ENCODE measurements at places on chromosomes 6 and 20.

DNA sequence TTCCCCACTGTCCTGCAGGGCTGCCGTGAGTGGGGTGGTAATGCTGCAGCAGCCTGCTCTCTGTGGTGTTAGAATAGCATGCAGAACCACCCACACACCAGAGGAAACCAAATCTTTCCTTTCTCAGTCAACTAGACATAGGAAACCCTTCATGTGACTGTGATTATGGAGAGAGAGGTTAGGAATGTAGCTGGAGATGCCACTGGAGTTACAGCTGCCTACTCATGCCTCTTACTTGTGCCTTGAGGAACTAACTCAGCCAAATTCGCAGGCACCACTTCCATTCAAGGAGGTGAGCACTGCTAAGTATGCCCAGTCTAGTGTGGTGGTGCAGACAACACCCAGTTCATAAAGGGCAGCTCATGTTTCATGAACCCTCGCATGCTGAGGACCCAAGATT is 27.4 kb downstream of the MUC22 start:
- no peak for DNase-seq

- DNase-seq, result no peak
Measured at GRCh38 chr20:5919626-5920544, 30.4 kb downstream of the TRMT6 start.

GRCh38 chr6:136160250-136160649 is 89.9 kb downstream of the MTFR2 start:
- no peak for DNase-seq

DNA sequence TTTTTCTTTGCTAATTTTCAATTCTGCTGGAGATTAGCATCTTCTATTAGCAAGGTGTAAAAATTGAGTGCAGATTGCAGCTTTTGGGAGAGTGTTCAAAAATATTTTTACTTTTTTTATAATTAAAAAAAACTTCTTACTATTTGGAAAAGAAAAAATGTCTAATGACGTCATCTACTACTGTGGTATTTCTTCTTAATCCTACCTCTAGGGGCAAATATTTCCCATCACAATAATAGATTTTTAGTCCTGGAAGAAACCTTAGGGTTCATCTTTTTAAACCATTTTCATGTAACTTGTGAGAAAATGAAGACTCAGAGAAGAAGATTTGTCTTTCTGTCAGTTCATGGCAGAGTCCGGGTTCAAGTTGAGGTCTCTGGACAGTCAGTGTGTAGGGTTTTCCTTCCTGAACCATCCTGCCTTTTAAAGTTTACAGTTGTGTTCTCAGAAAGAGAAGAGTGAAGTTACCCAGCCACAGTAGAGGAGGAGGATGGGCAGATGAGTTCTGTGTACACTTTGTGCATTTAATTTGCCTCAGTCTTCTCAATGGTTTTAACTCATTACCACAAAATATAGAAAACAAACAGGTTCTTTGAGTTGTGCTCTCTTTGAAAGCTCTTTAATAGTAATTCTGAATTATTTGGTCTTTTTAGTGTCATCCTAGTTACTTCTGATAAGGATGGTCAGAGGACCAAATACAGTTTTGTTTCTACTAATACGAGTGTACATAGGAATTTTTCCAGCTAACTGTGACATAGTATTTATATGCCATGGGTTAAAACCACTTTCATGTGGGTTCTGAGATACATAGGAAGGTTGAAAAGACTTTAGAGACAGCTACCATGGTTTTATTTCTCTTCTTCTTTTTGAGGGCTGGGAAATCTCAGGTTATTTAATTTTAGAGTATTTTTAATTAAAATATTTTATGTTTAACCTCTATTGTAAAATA is 184.7 kb downstream of the CDKAL1 start:
- DNase-seq, result no peak

DNA sequence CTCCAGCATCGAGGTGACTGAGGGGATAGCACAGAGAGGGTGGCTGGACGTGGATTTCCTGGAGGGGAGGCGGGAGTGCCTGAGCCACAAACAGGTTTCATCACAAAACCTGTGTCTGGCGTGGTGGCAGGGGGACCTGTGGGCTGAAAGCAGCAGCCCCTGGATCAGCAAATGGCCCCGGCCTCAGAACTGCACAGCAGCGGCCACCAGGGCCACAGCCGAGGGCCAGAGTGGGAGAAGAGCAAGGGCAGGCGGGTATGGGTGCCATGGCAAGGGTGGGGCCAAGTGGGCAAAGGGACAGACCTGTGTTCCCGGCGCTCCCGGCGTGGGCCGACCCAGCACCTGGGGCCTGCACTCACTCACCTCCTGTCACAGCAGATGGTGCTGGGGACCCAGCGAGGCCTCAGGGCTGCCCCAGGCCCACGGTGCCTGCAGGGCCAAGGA is 19.0 kb downstream of the NTSR1 start:
- DNase-seq, result no peak

- DNase-seq, result no peak
Measured at GRCh38 chr6:132843316-132844035, 29.1 kb downstream of the RPS12 start.

DNA sequence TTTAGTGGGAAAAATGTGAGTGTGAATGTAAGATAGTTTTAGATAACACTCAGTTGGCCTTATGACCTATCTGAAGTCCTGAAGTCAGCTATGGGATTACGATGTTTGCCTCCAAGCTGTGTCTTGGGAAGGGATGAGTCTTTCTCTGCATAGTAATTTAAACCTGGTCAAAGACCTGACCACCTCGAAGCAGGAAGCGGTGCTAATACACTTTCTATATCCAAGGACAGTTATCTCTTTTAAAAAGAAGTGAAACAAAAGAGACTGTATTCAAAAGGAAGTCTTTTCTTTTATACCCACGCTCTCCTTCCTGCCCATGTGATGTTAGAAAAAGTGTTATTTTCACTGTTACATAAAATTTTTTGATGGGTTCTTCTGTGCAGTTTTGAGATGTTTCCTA is 94.9 kb downstream of the JARID2 start:
- no peak for DNase-seq

DNA sequence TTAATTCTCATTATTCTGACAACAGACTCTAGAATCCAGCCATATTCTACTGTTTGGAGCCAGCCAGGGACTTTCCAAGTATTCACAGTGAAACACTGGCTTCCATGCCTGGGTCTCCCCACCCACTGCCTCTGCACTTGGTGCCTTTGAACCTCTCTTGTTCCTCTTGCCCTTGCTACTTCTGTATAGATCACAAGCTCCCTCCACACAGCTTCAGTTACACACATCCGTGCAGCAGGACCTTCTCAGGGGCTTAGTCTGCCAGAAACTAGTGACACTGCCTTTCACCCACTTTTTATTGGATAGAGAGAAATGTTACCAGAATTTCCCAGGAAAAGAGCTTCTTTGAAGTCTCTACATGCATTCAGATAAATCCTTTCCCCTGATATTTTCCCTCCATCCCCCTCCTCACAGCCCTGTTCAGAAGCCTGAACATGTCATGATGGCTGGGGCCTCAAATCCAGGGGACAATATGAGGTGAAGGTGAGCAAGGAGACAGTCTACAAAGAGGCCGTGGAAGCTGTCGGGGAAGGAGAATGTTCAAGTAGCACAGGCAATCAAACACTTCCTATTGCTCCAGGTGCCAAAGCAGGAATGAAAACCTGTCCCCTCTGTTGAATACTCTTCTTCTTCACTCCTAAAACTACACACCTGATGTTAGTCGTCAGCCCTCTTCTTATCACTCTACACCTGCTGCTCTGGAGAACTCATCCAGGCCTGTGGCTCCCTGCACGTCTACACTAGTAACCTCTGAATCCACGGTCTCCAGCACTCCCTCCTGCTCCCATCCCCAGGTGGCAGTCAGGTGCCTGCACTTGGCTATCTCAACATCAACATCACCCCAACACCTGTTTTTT is 20.2 kb upstream of the HLA-DOA start:
- DNase-seq, result no peak

DNA sequence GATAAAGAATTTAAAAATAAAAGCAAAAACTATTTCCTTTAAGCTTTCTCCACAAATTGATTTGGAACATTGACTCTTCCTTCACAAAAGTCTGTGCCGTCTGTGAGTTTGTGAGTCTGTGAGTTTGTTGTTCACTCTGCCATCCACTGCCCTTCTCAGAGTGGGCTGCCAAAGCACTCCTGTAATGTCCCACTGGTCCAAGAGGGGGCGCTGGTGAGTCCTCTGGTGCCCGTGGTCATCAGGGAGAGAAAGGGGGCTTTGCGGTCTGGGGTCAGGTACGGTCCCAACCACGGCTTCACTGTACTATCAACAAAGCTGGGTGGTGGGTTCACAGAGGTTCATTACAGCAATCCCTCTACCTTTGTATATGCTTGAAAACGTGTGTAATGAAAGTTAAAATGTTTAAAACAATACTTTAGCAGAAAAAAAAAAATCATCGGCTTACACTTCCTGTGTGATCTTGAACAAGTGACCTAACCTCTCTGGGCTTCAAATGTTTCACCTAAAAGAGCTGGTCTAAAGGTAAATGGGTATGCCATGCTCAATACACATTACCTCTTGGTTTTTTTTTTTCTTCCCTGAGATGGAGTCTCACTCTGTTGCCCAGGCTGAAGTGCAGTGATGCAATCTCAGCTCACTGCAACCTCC is 5.6 kb upstream of the ANKRD60 start:
- peak; percentile 33 for DNase-seq

GRCh38 chr6:147677647-147678046 is 169.2 kb downstream of the SAMD5 start:
- DNase-seq, result no peak

DNA sequence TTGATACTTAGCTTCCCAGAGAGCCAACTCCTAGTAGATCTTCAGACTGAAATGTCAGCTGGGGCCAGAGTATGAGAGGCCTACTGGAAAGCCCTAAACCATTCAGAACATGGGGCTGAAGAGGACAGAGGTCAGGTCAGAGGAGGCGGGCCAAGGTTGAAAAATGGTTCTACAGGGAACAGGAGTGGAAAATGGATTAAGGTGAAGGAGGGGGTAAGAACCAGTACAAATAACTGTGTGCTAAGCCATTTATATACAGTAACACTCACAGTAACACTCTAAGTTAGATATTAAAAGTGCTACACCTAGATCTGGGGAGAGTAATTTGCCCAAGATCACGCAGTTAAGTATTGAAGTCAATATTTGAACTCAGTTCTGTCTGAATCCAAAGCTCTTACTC is 313.2 kb upstream of the MAP3K7 start:
- no peak for DNase-seq

DNA sequence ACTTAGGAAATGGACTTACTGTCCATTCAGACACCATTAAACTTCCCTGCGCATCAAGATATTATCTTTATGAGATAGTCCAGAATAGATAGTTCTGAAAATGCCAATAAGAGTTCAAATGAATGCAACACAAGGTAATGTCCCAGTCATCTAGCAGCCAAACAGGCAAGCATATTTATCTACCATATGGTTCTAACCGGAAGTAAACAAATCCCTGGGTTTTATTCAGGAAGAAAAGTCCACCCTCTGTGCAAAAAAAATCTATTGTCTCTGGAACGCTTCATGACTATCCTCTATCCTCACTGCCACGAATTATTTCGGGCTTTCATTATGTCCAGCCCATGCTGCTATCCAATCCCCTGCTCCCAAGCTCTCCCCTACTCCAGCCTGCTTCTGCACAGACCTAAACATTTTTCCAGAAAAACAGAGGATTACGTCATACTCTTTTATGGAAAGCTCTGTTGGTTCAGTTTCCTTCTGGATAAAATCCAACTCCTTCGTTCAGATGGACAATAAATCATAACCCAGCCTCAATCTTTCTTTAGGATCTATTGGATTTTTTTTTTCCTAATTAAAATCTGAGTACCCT is 11.4 kb downstream of the PPIL6 start:
- DNase-seq, result no peak

- DNase-seq, result no peak
Measured at GRCh38 chr6:44969446-44970185, 358.5 kb upstream of the RUNX2 start.

DNA sequence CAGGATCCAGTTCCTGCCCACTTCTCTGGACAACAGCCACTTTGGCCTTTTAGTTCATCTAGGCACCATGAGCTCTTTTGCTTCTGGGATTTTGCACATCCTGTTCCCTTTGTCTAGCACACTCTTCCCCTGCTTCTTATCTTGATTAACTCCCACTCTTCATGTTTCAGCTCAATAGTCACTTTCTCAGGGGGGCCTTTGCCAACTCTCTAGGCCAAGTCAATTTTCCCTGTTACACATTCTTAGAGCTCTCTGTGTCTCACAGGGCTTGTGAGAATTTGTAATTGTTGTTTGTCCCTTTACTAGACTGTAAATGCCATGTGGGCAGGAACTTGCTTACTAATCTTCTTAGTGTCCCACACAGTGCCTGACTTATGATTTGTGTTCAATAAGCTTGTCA is 58.1 kb upstream of the EPB41L1 start:
- DNase-seq, result no peak

DNA sequence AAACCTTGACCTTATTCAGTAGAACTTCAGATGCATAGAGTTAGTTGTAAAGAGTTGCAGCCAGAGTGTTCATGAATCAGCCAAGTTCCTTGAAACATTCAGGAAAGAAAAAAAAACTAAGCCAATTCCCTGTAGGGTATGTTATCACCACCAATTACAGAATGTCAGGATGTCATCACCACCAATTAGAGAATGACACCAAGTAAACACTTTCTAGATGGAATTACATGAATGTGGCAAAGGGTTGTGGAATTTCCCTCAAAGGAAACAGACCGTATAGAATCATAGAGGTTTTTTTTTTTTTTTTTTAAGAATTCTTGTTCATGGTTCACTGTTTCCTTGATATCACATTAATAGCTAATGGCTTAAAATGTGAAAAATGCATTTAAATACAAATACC is 472.1 kb upstream of the RNF217 start:
- no peak for DNase-seq

DNA sequence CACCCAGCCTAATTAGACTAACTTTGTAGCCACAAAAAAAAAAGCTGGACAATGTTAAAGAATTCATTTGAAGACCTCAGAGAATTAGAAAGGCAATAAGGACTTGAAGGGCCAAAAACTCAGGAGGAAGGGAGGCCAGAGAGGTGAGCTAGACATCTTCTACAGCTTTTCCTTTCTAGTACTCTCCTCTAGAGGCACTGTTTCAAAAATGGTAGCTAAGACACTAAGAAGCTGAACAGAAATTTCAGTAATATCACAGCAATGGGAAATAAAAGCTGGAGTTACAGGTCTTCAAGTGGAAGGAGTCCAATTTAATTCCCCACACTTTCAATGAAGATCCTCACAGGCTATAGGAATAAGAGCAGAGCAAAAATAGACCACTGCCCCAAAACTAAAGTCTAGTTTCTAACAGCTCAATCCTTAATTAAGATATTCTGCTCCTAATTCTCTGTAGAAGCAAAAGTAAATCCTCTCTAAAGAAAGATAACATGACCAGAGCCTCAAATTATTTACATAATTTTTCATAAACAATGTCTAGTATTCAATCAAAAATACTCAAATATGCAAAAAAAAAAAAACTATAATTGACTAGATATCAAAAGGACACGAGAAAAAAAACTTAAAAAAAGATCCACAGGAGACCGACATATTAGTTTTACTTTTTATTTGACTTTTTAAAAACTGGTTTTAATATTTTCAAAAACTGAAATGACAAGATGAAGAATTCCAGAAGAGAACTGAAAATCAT is 63.7 kb downstream of the RNGTT start:
- DNase-seq, result no peak

- DNase-seq, result no peak
Measured at GRCh38 chr6:51028276-51028675, 209.6 kb downstream of the TFAP2B start.
